ENCODE measurements at places on chromosomes 2 and 18. TPM values are rescaled to one million over a fixed set of nuclear protein-coding genes. Genes with fewer than 3 reads are reported as not detected.

- DNase-seq = no peak
These were observed 158.5 kb upstream of the SH3BP4 start for GRCh38 chr2:234793212-234793785.

DNA sequence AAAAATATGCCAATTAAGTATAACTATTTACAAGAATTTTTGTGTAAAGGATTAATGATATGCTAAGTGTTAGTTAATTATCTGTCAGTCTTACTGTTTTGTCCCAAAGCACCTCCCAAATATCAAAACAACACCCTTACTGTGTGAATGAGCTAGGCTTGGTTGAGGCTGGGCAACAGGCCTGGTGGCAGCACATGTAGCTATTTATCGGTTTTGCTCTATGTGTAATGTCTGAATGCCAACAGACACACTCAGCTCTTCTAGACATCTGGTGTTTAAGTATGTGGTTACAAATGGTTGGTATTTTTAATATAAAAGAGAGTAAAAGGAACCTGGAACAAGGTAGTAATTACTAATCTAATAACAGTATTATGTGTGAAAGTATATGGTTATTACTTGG is 175.3 kb downstream of the RAB3GAP1 start:
- DNase-seq = no peak

DNA sequence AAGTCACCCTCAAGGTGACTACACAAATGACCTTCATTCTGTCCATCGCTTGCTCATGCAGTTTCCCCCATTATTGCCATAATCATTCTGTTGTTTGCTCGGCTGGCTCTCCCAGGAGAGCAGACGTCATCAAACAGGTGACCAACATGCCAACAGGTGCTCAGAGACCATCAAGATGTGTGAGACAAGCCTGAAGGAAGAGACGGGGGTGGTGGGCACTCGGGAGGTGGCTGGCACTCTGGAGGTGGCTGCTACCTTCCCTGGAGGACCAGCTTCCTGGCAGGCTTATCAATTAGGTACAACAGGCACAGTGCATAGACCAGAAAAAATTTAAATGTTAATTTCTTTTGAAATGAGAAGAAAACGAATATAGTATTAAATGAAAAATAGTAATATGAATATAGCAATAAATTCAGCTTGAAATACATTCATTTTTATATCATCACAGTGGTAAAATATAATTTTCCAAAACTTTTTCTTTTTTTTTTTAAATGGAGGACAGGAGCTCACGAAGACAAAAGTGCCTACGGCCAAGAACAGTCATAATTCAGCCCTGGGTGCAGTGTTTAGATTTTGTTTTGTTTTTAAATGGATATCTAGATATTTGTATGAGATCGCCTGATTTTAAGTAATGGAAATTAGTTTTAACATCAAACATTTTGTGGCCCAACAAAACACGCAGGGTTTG is 16.9 kb upstream of the HAAO start:
- no peak for DNase-seq

GRCh38 chr2:168469281-168469988 is 13.4 kb downstream of the CERS6 start:
- no peak for DNase-seq

DNA sequence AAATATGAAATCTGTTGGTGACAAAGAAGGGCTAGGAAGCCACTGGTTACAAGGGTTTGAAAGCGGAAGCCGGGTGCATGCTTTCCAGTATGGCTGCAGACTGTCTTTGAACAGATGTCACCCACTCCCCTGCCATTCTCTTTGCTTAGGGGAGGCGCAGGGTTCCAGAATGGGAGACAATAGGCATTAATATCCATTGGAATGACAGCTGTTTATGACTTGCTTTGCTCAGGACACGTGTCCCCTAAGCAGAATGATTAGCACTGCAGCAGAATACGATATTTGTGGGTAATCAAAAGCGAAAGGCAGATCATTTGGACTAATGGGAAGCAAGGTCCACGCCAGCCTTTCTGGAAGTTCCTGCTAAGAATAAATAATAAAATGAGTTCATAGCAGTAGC is 25.8 kb upstream of the NRP2 start:
- no peak for DNase-seq

DNA sequence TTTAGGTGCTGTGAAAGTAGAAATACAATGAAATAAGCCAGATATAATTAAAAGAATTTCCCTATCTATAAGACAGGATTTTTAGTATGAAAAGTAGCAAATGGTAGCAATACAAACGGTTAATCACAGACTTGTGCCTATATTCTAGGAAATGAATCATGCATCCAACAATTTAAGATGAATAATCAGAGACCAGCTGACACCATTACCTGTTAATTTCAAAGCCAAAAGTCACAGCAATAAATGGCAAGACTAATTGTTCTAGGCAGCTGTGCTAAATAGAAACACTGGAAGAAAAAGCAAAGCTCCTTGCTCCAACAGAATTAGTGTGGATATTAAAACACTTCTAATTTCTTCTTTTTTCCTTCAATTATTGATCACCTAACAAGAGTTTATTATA is 35.1 kb upstream of the MPP4 start:
- no peak for DNase-seq

- no peak for DNase-seq
These were observed 11.9 kb downstream of the ATG4B start for GRCh38 chr2:241649404-241649803.

GRCh38 chr18:38751211-38751610 is 1185.6 kb upstream of the CELF4 start:
- no peak for DNase-seq

DNA sequence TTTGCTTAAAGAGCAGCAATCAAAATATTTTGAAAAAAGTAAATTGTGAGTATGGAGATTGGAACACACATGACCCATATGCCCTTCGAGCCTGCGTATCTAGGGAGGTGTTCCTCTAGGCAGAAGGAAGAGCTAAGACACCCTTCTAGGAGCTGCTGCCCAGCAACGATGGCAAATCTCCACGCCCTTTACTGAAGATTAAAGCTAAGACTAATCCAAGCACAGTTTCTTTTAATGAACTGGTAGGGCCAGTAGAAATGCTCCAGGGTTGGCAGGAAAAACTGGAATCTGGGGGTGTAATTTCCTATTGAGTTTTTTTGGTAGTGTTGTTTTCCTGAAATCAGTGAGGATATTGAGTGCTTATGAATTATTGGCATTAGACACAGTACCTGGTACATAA is 712 bp upstream of the SERPINB13 start:
- no peak for DNase-seq

DNA sequence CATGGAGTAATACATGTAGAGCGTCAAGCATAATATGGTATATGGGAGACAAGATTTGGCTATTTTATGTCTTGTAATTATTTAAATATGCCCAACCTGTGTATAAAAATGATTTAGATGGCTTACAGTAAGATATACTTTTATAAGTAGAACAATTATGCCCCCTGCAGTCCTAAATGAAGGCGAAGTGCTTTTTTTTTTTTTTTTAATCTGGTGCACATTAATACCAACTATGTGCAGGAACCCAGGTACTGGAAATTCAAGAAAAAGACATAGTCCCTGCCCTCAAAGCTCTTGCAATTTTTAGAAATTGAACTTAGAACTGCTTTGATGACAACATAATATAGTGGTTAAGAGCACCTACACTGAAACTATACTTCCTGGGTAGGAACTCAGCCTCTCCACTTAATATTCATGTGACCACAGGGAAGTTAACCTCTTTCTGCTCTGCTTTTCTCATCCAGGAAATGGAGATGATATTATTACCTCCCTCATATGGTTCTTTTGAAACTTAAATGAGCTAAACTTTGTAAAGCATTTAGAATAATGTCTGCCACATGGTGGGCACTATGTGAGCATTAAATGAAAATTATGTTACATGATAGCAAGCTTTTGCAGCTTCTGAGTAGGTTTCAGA is 38.1 kb downstream of the AFTPH start:
- no peak for DNase-seq

DNA sequence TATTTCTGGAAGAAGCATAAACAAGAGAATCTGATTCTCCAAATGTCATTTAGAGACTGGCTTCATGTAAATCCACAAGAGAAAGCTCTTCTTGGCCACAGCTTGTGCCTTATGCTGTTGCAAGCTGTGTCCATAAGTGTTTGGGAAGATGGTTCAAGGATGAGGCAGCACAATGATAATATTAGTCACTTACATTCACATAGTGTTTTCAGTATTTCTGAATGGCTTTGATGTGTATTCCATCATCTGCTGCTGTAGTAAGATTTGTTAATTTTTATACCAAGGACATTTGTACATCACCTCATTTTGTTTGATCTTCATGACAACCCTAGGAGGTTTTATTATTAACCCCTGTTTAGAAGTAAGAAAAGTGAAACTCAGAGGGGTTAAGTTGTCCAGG is 29.9 kb downstream of the CREG2 start:
- no peak for DNase-seq

DNA sequence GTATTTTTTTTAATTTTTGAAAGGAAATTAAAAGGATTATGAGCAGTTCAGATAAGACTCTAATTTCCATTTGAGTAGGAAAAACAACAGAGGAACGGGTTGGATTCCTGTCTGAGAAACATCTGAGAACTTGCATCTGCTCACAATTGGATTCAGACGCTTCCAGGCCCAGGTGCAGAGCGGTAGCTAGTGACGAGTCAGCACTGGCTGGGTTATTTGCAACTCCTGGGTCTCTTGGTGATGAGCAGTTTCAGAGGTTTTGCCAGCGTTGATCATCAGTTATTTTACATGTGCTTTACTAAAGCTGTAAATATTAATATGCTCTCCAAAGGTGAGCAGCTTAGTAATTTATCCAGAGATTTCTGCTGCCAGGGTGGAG is 39.1 kb upstream of the B3GNT7 start:
- no peak for DNase-seq

DNA sequence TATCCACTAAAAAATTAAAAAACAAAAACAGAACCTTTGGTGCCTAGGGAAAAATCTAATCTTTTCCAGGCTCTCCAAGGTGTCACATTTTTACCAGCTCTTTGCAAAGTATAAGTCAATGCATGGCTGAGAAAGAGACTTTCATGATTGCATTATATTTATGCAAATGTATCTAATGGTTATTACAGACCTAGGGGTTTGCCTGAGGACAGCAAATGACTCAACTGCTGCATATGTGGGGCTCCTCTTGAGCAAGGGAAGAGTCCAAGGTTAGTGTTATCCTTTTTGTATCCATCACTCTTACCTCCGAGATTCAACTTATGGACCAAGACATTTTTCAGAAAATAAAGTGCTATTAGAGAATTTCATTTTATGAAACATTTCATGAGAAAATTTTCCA is 33.9 kb upstream of the RMP24 start:
- DNase-seq = no peak

- no peak for DNase-seq
These were observed 230.3 kb upstream of the SLC14A2 start for GRCh38 chr18:45384962-45385315.

- no peak for DNase-seq
These were observed 62.5 kb downstream of the SPHKAP start for GRCh38 chr2:228118940-228119339.

DNA sequence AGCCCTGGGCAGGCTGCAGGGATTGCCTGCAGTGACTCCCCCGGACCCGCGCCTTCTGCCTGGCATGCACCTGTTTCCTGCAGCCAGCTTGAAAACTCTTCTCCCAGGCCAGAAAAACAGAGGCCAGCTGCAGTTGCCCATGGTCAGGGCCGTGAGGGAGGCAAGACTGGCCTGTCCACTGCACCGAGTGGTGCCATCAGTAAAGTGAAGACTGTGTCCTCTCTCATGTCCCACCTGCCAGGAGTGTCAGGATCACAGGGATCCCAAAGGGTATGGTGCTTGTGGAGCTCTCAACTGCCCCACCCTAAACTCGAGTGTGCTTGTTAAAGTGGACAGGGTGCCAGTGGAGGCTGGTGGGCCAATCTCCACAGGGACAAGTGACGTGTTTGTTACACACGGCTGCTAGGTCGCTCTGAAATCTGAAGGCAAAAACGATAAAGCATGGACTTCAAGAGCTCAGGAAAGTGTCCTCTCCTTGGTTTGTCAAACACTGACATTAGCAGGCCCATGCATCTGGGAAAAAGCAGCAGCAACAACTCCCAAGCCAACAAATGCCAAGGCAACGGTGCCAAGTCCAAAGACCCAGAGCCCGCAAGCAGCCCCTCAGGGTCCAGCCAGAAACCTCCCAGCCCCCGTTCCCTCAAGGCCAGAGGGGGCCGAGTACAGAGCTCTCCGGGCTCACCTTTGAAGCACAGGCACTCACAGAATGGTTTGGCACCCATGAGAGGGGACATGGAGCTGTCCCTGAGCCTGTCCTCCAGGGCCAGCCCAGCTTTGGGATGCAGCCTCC is 213.2 kb downstream of the HDAC4 start:
- DNase-seq = no peak

Gene MAP2
- 6.6 TPM for total RNA-seq

Gene MAL
- total RNA-seq = 5.8 TPM

Gene CNTNAP5
- total RNA-seq = not detected

Gene LCT
- total RNA-seq = not detected

Gene EMILIN2
- 17.8 TPM for total RNA-seq
